ENCODE measurements at places on chromosomes 12 and 14.

DNA sequence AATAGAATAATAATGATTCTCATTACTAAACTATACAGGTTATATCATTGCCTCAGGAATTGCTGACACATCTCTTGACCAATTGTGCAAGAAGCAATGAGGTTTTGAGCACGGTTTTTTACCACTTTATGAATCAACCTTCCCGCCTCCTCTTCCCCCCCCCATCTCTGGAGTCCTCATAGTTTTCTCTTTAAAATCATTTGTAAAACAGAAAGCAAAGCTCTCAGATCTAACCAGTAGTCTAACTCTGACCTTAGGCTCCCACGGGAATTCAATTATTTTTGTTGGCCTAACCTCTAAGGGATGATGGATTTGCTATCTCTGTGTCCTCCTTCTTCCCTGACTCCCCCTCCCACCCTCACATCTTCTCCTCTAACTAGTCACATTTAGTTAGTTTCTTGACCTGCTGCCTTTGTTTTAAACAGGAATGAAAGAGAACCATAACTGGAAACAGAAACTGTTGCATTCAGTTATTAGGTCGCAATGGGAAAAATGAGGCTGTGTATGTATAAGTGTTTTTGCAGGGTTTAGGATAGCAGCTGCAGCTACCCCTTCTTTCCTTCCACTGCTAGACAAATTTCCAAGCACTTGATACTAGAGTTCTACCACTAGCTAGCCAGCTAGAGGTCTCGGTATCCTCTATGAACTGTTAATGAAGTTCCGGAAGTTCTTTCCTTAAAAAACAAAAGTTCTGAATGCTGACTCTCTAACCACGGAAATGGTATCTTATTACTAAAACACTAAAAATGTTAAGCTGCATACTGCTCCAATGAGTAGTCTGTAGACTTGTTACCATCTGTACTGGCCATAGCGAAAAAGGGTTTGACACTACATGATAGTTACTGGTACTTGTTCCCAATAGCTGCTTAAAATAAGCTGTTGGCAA, 65.4 kb downstream of the TAOK3 start:
- no peak for DNase-seq

GRCh38 chr12:116376354-116377193, 99.1 kb upstream of the MED13L start:
- no peak for DNase-seq

DNA sequence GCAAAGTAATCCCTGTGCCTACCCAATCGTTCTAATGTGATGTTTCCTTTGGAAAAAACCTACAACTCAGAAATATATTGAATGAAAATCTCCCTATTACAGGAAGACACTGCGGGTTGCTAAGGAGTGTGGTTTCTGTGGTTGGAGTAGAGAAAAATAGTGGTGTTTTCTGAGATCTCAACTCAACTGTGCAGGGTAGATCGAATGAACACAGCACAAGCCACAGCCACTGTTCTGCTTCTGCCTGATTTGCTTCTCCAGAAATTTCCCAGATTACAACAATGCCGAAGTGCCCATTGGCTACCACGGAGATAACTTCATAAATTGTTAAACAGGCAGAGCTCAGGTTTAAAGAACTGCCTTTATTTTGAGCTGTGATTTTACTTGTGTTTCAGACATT, 480.4 kb downstream of the DIO2 start:
- no peak for DNase-seq

DNA sequence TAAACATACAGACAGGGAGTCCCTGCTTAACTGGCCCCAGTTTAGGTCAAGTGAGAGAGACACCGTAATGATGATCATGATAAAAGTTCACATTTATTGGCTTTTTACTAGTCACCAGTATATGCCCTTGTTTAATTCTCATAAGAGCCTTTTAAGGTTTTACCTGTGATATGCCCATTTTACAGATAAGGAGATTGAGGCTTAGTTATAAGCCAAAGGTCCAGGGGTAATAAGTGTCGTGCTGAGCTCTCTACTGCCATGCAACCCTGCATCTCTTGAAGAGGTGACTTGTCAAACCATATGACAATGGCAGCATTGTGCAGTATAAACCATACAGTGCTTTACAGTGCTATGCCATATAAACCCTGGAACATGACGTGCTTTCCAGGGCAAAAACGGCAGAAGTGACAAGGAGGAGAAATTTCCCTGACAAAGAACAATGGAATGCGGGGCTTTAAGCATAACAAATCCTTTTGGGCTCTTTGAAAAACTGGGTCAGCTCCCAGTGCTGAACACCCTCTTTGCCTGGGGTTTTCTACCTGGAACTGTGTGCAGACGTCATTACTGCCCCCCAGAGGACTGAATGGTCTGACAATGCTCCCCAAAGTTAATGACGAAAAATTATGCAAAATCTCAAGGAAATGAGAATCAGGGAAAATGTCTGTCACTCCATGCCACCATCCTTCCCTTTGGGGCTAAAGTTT, 59.7 kb upstream of the C14orf132 start:
- no peak for DNase-seq

GRCh38 chr12:121600702-121601336, 20.0 kb upstream of the KDM2B start:
- no peak for DNase-seq

GRCh38 chr12:3418609-3419390, 72.2 kb upstream of the PRMT8 start:
- DNase-seq, result no peak

- no peak for DNase-seq
Measured at GRCh38 chr14:36518031-36518585, 1.9 kb downstream of the NKX2-1 start.

GRCh38 chr12:67803278-67803993, 154.9 kb downstream of the DYRK2 start:
- no peak for DNase-seq

- no peak for DNase-seq
Measured at GRCh38 chr12:91923864-91924263, 221.8 kb downstream of the BTG1 start.

GRCh38 chr12:49680075-49680474, 27.1 kb downstream of the FMNL3 start:
- no peak for DNase-seq

- DNase-seq, result no peak
Measured at GRCh38 chr12:93229494-93230325, 148.0 kb upstream of the NUDT4 start.

GRCh38 chr14:59116984-59117415, 71.5 kb upstream of the DAAM1 start:
- DNase-seq, result no peak

GRCh38 chr14:74980731-74981461, 21.8 kb upstream of the EIF2B2 start:
- DNase-seq, result peak; percentile 45

DNA sequence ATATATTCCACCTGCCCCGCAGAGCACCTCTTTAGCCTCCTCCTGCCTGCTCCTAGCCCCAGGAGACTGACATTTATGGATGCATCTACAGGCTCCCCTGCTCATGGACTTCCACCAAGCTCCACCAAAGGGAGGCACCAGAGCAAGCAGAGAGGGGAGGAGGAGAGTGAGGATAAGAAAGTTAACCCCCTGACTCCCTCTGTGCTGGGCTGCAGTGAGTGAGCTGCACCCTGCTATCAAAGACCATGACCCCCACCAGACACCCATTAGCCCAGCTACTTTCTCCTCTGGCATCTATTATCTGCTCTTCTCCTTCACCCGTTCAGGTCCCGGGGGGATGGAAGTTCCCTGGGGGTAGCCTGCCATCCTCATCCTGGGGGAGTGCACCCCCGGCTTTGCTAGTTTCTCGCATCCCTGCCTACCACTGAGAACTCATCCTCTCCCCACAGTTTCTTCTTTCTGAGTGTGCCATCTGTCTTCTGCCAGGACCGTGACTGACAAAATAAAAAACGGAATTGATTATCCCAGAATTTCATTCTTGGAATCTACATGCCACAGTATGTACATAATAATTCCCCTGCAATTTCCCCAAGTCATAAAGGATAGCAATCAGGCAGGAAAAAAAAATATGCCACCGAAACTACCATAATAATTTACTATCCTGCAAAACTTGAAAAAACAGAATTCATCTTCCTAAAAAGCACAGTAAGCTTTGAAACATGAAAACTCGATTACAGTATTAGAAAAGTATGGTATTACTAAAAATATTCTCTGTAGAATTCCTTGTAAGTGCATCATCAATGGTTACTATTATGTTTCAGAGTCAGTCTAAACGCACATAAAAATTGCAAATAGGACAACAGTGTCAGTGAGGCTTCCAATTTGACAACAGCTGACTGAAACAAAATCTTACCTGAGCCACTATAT, 45.2 kb downstream of the FOXN3 start:
- DNase-seq, result no peak

GRCh38 chr14:61253064-61253738, 27.9 kb downstream of the TMEM30B start:
- DNase-seq, result no peak

DNA sequence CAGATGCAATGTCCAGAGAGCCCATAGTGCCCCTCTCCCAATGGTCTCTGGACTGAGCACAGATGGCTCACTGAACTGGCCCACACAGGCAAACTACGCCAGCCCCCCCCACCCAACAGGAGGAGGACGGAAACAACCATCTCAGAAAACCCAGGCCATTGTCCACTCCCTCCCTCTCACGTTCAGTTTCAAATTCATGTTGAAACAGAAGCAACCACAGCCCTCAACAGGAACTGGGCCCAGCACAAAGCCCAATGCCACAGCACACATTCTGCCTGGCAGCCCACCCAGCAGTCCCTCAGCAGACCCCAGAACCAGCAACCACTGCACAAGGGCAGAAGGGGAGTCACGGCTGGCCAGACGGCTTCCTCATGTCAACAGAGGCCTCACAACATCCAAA, 10.6 kb downstream of the CCDC88C start:
- no peak for DNase-seq

DNA sequence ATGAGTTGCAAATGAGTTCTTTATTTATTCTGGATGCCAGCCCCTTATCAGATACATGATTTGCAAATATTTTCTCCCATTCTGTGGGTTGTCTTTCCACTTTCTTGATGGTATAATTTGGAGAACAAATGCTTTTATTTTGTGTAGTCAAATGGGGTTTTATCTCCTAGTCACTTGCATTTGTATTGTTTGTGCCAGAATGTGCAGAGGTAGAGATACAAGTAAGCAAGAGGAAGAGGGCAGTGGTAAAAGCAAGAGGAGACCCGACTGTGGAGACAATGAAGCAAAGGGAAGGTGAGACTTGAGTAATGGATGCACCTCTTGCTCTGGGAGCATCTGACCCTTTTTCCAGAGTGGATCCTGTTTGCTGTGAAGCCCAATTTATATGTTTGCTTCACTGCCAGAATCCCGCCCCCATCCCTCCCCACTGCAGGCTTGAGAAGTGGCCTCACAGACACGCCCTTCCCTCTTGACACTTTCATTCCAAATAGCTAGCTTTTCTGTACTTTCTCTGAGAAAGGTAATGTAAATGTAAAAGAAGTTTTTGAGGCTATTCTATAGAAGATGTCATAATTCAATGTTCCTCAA, 786 bp upstream of the PFKM start:
- no peak for DNase-seq

DNA sequence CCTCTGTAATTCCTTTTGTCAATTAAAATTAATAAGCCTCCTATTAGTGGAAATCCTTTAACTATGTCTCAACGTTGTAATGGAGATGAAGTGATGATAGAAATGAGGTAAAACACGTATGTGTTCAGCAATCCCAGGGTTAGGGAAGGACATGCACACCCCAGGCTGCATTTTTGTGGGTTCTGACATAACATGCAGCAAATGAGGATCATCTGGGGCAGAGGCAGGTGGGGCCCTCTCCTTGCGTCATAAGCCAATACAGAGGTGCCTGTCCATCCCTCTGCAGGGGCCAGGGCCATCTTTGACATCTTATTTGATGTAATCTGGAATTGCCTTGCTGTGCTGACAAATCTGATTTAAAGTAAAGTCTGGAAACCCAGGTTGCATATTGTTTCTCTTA, 73.2 kb downstream of the MYRFL start:
- no peak for DNase-seq

DNA sequence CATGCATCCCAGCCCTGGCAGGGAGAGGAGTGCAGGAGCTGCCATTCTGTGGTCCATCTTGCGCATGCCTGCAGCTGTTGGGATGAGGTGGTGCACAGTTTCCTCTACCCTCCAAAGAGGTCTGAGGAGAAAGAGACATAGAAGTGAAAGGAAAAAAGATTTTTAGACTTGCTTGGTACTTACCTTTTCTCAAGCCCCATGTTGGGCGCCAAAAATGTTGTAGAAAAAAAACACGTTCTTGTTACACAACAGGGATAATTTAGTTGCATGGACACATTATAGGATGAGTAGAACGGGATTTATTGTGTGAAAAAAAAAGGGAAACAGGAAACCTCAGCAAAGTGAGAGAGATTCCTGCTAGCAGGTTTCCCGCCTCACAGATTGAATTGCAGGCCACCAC, 244.4 kb upstream of the GARIN2 start:
- DNase-seq, result no peak

GRCh38 chr12:106022568-106023012, 116.2 kb downstream of the NUAK1 start:
- DNase-seq, result no peak

- DNase-seq, result no peak
Measured at GRCh38 chr12:64639466-64639865, 29.2 kb downstream of the RASSF3 start.

DNA sequence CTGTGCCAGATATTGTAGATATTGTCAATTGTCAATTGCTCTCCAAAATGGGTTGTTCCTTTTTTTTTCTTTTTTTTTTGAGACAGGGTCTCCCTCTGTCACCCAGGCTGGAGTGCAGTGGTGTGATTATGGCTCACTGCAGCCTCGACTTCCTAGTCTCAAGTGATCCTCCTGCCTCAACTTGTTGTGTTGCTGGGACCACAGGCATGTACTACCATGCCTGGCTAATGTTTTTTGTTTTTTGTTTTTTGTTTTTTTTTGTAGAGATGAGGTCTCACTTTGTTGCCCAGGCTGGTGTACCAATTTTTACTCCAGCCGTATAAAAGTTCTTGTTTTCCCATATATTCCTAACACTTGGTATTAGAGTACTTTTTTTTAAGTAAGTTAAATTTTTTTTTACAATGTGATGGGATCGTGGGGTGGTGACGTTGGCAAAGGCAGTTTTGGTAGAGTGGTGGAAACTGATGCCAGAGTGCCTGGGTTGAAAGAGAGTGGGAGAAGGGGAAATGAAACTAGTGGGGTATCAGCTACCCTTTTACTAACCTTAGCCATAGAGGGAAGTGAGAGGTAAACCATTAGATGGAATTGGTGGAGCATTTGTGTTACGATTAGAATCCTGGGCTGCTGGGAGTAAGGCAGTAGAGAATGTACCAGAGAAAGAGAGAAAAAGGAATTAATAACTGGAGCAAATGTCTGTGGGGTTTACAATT, 33.0 kb upstream of the CFAP54 start:
- no peak for DNase-seq

DNA sequence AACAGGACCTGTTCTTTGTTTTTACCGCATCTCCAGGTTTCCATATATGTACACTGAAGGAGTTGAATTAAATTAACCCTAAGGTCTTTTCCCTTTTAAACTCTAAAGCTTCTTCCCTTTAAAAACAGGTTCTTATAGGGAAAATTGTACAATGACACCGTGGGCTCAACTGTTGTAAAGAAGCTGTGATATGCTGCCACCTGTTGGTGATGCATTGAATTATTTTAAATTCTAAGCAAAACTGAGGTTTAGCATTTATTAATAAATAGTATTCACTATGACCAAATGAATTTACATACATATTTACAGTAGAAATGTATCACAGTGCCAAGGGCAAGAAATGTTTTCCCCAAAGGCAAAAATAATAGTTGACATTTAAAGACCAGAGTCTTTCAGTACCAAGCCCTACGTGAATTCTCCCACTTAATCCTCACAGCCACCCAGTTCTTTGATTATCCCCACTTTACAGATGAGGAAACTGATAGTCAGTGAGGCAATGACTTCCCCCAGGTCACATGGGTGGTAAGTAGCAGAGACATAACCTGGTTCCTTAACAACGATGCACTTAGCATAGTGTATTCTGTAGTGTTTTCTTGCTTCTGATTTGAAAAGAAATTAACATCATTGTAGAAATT, 35.7 kb upstream of the TMEM263 start:
- peak; percentile 17 for DNase-seq

Data from NCI-H446 (cell line).